ENCODE measurements at places on chromosomes 13 and 19.

- DNase-seq = no peak
Measured at GRCh38 chr19:54317108-54317964, 4.4 kb upstream of the LILRA5 start.

DNA sequence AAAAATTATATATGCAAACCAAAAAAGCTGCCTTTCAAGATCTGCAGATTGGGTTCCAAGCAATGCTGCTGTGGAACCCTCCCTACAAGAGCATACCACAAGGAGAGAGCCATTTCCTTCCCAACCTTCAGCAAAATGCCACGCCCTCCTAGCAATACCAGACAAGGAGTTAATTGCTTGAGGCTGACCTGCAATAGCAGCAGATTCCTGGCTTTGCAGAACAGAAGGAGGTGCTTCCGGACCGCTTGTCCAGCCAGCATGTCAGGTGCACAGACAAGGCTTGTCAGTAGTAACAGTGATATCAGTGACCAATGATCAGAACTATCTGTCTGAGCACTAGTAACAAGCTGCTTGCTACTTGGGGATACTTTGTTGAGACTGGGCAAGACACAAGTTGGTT, 301.6 kb downstream of the FGF14 start:
- no peak for DNase-seq

GRCh38 chr13:113162783-113163685, 4.6 kb downstream of the PROZ start:
- DNase-seq = no peak

DNA sequence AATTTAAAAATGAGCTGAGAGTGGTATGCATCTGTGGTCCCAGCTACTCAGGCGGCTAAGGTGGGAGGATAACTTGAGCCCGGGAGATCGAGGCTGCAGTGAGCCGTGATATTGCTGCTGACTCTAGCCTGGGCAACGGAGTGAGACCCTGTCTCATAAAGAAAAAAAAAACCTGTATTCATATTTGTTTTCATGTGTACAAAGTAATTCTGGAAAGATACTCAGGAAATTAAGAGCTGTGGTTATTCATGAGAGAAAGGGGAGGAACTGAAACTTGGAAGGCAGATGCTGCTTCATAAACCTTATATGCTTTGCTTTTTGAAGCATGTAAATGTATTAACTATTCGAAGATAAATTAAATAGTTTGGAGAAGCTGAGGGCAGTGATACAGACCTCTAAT, 8.8 kb upstream of the RLN3 start:
- DNase-seq = no peak

GRCh38 chr13:24671386-24672113, 8.7 kb upstream of the ATP12A start:
- no peak for DNase-seq

- DNase-seq = no peak
Measured at GRCh38 chr19:35178701-35179100, 24.2 kb downstream of the FXYD5 start.

DNA sequence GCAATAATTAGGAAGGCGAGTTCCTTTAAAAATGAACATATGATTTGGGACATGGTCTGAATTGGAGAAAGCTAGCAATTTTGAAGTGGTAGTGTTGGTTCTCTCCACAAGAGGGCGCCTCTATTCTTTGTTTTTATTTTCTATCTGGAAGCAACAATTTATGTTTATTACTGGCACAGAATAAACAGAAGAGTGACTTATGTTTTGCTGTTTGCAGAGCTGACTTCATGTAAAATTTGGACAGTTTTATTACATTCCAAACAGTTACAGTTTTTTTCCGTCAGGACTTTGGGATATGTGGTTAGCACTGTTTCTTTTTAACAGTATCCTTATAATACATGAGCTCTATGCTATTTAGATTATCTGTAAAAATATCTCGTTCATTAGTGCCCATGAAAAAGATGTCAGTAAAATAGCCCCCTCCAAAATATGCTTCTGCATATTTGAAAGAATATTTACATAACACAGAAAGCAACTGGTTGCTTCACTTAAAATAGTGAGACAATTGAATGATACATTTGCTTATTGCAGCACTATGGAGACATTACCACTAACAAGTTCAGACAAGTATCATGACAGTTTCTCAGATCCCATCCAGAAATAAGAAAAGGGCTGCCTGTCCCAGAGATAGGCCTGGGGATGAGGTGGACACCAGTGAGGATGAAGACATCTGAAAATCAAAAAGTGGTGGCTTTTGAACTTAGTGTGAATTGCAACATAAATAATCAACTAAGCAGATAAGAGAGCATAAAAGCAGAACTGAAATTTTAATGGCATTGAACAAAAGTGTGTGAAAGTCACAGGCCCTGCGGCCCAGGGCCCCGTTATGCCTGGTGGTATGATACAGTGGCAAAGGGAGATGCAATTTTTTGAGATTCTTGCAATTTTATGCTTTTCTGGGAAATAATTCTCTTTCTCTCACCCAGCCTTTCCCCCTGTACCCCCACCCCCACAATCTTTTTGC, 32.3 kb upstream of the FGF9 start:
- DNase-seq = no peak

- no peak for DNase-seq
Measured at GRCh38 chr19:15108145-15108844, 1.1 kb downstream of the SYDE1 start.

DNA sequence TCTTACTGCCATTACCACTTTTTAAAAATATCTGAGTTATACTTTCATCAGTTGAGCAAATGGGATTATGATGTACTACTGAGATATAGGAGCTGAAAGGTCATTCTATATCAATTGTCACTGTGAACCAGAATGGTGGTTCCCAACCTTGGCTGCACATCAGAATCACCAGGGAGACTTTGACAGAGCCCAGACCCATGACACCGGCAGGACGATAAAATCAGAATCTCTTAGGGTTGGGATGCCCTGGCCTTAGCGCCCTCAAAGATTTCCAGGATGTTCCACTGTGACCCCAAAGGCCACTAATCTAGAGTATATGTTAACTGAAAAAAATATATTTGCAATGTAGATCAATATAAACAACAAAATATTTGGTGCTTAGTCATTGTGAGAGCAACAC, 355.1 kb downstream of the LIG4 start:
- no peak for DNase-seq

DNA sequence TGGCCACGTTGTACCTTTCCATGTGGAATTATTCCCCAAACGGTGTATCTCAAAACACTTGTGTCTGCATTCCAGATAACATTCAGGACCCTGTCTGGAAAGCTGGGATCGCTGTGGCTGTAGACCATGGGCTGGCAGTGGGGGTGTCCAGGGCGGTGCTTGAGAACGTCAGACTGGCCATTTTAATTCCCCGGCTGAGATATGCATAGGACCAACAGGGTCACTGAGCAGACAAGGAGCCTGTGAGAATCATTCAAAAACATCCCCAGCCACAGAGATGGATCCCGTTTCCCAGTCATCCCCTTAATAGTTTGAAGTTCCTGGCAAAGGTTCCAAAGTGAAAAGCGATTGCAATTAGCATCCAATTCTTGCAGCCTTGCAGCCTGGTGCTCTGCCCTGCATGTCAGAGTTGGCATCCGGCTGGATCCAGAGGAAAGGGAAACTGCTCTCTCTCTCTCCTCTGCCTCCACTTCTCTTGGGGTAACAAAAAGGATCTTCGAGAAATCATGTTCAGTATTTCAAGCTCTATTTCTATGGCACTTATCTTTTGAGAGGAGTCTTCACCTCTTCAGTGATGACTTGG, 41.6 kb downstream of the IFT88 start:
- no peak for DNase-seq

DNA sequence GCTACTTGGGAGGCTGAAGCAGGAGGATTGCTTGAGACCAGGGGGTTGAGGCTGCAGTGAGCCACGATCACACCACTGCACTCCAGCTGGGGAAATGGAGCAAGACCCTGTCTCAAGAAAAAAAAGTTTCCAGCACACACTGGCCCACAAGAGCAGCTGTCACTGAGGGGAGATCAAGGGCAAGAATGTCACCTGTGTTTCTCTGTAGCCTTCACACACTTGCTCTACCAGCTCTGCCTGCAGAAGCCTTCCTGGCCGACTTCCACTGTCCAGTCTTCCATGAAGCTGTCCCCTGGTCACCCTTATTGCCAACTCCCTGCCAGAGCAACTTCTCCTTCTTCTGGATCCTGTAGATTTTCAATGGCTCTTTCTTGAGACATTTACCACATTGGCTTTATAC, 158.0 kb downstream of the KCTD15 start:
- no peak for DNase-seq

DNA sequence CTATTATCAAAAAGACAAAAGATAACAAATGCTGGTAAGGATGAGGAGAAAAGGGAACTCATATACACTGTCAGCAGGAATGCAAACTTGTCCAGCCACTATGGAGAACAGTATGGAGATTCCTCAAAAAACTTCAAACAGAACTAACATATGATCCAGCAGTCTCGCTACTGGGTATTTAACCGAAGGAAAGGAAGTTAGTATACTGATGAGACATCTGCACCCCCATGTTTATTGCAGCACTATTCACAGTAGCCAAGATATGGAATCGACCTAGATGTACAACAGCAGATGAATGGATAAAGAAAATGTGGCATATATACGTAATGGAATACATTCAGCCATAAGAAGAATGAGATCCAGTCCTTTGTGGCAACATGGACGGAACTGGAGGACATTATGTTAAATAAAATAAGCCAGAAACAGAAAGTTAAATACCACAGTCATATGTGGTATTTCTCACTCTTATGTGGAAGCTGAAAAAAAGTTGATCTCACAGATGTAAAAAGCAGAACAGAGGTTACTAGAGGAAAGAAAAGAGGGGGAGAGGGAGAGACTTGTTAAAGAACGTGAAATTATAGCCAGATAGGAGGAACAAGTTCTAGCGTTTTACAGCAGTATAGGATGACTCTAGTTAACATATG, 83.2 kb downstream of the RUBCNL start:
- no peak for DNase-seq

- no peak for DNase-seq
Measured at GRCh38 chr19:4444765-4445741, 12.5 kb downstream of the UBXN6 start.

DNA sequence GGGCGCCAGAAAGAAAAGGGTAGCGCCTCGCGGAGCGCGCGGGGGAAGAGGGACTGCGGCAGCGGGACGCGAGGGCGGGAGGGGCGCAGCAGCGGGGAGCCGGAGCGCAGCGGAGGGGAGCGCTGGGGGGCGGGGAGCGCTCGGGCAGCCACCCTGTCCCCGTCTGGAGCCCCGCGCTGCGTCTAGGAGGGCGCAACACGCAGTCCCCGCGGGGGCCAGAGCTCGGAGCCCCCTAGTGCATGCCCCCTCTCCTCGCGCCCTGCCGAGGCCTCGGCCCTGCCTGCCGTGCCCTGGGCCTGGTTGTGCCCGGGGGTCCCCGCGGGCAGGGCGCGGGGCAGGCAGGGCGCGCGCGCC, 37.9 kb downstream of the SOX1 start:
- no peak for DNase-seq

GRCh38 chr13:105370011-105370650, 1165.3 kb downstream of the EFNB2 start:
- no peak for DNase-seq

DNA sequence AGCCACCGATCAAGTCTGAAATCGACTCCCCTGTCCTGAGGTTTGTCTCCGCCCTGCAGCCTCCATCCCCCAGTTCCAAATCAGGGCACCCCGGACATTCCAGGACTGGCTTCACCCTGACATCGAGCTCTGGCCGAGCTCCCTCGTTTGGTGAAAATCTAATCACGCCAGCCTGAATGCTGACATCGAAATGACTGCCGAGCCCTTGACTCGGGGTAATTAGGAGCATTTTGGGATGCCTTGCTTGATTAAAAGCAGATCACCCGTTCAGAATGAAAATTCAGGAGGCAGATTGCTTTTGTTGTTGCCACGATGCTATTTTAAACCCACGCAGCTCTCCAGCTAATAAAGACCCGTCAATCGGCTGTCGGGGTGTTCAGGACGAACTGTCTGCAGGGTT, 34.3 kb downstream of the ZNRF4 start:
- DNase-seq = no peak

DNA sequence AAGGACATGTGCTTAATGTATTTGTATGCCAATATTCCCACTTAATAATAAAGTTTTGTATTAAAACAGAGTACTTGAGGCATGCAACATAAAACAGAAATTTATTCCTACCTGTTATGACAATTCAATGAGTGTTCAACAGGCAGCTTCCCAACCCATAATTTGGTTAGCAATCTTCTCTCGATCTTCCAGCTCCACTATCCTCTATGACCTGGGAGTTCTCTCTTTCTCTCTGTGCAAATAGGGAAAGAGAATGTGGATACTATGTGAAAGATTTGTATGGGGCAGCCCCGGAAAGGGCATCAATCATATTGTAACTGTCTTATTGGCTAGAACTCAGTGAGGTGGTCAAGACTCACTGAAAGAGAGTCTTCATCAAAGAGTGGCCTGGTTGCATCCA, 644.9 kb upstream of the PCDH20 start:
- no peak for DNase-seq

DNA sequence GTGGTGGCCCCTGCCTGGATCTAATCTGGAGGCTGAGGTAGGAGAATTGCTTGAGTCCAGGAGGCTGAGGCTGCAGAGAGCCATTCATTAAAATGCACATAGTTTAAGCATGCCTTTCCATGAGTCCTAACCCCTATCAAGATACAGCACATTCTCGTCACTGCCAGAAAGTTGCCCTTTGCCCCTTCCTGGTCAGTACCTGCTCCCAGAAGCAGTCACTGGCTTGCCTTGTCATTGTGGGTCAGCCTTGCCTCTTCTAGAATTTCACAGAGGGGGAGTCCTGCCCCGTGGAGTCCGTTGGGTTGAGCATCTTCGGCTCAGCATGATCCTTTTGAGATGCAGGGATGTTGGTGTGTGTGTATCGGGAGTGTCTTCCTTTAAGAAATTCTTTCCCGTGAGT, 10.8 kb downstream of the BICRA start:
- no peak for DNase-seq

Data from stimulated activated CD4-positive, alpha-beta T cell treated with anti-CD3 and anti-CD28 coated beads, Interleukin-4, amount 100 ng/mL, for 4 hours (primary cell).